Activated naive CD4-positive, alpha-beta T cell treated with Interleukin-2 at 50 U/mL for 16 hours (primary cell): ENCODE measurements at places on chromosomes 11 and 22.
A peak's percentile ranks its signal among the peaks of the same experiment; 100 is the strongest.

DNA sequence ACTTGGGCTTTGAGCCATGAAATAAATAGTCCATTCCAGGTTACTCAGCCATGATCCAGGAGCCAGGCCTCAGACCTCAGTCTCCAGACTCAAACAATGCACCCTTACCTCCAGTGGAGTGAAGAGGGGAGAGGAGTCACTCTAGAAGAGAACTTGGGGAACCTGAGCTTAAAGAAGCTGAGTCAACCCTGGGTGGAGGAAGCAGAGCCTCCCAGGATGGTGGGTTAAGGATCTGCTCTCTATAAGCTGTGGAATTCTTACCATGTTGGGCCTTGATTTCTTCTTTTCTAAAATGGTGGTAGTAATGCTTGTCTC is 113.2 kb downstream of the NECTIN1 start:
- DNase-seq, result no peak

DNA sequence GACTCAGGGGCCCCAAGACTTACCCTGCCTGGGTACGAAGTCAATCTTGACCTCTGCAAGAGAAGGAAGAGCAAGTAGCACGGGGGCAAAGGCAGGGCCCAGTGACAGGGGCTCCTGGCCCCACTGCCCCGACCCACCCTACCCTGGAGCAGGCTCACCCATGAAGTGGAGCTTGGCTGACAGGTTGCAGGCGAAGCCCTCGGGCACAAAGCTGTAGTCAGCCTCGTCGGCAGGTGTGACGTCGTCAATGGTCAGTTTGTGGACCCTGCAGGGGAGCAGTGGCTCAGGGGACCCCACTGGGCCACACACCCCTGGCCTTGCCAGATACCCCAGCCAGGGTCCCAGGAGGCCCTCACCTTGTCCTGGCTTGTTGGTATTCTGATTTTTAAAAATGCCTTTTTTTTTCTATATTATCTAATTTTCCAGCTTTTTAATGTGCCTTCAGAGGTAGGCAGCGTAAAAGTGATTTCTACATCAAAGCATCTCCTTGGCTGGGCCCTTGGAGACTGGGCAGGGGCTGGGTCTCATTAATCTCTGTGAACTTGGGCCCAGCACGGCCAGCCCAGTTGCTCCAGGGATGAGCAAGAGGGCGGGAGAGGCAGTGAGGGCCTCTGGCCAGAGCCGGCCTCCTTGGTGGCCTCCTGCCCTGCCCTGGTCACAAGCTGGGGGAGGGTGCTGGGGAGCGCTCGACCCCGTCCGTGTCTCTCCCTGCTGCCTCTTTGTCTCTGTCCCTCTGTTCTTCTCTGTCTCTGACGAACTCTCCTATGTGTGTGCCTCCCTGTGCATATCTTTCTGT is 11.3 kb downstream of the MYBPC3 start:
- no peak for DNase-seq

- no peak for DNase-seq
Measured at GRCh38 chr22:35230839-35231584, 26.3 kb upstream of the HMGXB4 start.

DNA sequence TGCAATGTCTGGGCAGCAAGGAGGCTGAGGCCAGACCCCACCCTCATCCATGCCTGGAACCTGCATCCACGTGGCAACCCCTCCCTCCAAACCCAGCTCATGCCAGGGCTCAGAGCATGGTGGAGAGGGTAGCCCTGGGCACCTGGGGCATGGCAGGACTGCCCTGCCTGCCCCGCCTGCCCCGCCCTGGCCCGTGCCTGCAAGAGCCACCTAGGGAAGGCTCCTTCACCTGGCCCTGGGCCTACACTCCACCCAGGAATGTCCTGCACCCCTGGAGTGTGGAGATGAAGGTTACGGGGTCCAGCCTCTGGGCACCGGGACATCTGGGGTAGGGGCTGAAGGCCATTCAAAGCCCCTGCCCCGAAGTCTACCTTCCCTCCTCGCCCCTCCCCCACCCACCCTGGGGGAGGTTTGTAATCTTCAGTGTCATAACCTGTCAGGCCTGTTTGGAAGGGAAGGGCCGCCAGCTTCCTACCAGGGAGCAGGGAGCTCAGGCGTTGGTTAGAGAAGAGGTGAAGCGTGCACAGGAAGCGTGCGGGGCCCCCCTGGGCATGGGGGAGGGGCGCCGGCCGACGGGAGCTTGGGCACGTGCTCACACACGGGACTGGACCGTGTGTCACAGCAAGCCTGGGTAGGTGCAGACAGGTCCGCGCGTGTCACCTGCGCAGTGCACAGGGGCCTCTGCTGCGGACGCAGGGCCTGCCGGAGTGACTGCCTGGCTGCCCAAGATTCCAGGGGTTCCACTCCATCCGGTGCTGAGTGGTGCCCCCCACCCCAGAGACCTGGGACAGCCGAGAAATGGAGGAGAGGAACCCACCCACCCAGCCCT is 30.7 kb upstream of the TH start:
- no peak for DNase-seq

GRCh38 chr11:10540546-10540914 is 457 bp downstream of the RNF141 start:
- DNase-seq, result no peak

- DNase-seq, result no peak
Measured at GRCh38 chr22:42907404-42908373, 50.6 kb upstream of the ARFGAP3 start.

DNA sequence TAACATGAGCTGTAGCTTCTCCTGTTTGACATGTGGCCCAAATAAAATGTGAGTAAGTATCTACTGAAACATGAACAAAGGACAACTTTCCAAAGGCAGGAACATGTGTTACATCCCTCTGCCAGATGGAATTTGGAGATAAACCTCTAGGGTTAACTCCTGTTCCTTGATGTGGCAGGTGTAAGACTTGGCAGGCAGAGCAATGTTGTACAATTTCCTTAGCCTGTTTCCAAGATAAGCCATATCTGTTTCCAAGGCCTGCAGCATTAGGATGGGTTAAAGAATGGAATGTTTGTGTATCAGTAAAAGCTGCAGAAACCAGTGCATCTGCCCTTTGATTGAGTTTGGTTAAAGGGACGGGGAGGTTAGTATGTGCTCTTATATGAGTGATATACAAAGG is 8.8 kb upstream of the DNAJB13 start:
- DNase-seq, result no peak

- no peak for DNase-seq
Measured at GRCh38 chr22:28095316-28096095, 176.4 kb upstream of the PITPNB start.

DNA sequence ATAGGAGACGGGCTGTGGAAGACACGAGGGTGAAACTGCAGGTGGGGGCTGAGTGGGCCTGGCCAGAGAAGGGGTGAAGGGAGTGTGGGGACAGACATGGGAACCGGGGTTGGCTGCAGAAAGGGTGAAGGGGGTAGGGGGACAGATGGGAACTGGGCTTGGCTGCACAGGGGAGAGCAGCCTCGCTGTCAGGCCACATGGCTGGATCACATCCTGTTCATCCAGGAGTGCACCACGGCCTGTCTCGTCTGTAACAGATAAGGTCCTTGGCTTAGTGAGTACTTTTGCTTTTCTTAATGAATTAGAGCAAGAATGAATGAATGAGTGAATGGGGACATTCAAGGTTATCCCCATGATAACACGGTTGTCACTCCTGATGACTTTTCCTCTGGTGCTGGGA is 13.5 kb downstream of the FBLN1 start:
- DNase-seq, result no peak

- DNase-seq, result no peak
Measured at GRCh38 chr11:57458060-57458409, 2.3 kb upstream of the RTN4RL2 start.

DNA sequence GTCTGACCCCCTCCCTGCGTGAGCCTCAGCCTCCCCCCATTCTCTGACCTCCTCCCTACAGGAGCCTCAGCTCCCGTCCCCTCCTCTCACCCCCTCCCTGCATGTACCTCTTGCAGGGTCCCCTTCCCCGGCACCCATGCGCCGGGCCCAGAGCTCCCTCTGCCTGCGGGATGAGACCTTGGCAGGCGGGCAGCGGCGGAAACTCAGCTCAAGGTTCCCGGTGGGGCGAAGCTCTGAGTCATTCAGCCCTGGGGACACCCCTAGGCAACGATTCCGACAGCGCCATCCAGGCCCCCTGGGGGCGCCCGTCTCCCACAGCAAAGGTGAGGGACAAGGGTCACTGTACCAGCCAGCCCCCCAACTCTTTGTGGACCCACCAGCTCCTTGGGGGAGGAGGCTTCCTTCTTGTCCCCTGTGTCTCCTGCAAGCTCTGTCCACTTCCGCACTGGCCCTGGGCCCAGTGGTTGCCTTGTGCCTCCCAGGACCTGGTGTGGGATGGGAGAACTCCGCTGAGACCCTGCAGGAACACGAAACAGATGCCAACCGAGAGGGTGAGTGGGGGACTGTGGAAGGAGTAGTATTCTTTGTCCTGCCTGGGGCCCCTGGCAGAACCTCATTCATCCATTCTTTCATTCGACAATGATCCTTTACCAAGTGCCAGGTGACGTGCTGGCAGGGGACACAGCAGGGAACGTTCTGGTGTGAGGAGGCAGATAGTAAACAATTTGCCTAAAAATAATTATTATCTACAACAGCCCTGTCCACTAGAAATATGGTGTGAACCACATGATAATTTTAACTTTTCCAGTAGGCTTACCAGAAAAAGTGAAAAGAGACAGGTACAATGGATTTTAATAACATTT is 3.7 kb upstream of the RPS6KA4 start:
- no peak for DNase-seq

DNA sequence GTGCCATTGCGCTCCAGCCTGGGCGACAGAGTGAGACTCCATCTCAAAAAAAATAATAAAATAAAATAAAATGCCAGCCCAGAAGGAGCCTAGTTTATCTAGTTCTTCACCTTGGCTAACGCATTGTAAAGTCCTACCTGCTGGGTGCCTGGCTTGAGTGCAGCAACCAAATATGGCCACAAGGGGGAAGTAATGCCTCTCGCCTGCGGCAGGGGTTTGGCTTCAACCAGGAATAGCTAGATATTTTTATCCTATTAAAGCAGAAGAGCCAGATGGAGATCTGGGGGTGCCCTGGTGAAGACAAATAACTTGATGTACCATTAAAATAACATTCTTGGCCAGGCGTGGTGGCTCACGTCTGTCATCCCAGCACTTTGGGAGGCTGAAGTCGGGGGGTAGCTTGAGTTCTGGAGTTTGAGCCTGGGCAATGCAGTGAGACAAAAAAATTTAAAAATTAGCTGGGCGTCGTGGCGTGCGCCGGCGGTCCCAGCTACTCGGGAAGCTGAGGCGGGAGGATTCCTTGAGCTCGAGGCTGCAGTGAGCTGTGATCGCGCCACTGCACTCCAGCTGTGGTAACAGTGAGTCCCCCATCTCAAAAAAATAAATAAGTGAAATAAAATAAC is 20.6 kb upstream of the PLEKHB1 start:
- peak; percentile 72 for DNase-seq

DNA sequence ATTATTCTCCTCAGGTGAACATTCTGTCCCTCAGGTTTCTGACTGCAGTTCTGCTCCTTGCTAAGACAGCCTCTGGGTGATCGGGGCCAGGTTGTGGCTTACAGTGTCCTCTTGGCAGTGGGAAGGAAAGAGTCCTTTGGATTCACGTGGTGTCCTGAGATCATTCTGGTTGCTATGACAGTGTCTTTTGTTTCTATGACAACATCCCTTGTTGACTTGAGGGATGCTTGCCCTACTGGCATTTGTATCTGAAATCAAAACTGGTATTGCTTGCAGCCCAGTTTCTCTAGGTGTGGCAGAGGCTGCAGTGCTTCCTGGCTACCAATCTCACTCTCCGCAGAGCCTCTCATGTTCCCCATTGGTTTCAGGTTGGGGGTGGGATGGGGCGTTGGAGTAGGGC is 151.8 kb upstream of the CCDC90B start:
- no peak for DNase-seq

- no peak for DNase-seq
Measured at GRCh38 chr11:1889941-1890855, 1.5 kb downstream of the PRR33 start.

- no peak for DNase-seq
Measured at GRCh38 chr11:118434123-118434552, 2.2 kb upstream of the KMT2A start.

- DNase-seq, result no peak
Measured at GRCh38 chr11:12184699-12185098, 74.3 kb downstream of the MICAL2 start.

GRCh38 chr22:42171946-42172719 is 41.5 kb upstream of the CYP2D6 start:
- no peak for DNase-seq

- no peak for DNase-seq
Measured at GRCh38 chr22:46007848-46008261, 30.9 kb upstream of the WNT7B start.

DNA sequence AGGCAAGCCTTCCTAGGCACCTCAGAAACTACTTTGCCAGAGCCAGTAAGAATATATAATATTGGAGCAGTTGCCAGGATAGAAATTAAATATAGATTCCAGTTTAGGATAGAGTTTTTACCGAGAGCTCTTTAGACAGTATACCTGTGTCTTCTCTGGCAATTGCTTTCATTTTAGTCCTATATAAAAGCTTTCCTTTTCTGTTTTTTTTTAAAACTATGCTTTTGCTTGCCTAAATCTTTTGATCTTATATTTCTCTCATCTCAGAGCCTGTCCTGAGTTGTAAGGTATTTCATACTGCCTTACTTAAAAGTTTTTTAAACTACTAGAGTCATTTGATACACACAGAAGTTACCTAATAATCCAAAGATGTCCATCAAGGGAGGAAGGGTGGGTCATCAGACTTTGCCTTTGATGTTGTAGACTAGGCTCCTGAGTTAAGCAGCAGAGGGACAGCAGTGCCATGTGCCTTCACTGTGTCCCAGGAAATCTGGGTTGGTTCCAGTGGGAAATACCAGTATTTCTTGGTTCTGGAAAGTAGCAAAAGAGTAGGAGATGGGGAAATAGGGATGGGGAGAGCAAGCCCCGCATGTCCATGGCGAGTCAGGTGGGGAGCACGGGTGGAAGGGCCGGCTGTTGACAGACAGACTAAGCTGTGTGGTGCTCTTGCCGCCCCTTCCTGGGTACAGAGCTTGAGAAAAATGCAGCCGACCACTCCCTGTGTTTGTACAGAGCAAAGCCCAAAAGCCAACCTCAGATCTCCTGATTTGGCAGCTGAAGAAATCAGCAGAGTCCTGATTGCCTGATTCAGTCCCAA is 11.2 kb downstream of the MCAM start:
- DNase-seq, result no peak

GRCh38 chr22:25564320-25564978 is at the start of gene GRK3:
GRK3 (plus strand) TSS chr22:25564675; CDS start chr22:25565041, 366 bp downstream.
- peak; percentile 50 for DNase-seq

DNA sequence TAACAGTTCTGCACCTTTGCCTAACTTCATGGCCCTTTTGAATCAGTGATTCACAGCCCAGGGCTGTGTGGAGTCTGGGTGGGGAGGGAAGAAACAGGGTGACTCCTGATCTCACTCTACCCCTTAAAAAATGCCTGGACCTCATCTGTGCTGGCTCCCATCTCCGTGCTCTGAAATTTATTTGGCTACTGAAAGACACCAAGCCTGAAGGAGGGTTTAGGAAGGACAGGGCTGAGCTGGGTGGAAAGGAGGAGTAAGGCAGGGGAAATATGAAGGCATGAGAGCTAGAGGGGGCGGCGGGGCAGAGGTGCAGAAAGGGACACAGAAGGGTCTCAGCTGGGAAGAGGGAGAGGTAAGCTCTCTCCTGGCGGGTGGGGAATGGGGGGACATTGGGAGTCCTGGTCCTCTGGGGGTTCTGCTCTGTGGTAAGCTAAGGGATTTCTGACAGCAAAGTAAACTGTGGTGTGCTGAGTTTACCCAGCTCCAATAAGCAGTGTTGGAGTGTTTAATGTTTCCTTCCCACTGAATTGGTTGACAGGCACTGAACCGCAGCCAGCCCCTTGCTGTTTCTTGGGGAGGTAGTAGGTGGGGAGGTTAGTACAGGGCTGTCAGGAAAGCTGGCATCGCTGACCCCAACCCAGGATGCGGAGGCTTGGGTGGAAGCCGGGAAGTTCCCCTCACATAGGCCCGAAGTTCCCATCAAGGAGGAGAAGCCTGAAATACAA is 71.1 kb downstream of the RPUSD4 start:
- no peak for DNase-seq

- DNase-seq, result no peak
Measured at GRCh38 chr22:48857202-48857805, 970.4 kb downstream of the BRD1 start.
